Activated CD4-positive, alpha-beta T cell treated with anti-CD3 and anti-CD28 coated beads, Interleukin-2, amount 10 ng/mL, durations not matched to agents 24 days and 14 days (primary cell): ENCODE measurements at places on chromosomes 4 and X. TPM values are rescaled to one million over a fixed set of nuclear protein-coding genes. Genes with fewer than 3 reads are reported as not detected.

Gene ZNF674
- total RNA-seq = 2.1 and 2.6 TPM in 2 replicates

Gene GJB1
- not detected in 2 replicates for total RNA-seq

Gene SATL1
- not detected in 2 replicates for total RNA-seq

Gene XAGE1A
- not detected in 2 replicates for total RNA-seq

Gene TCP11X2
- total RNA-seq = not detected in 2 replicates

Gene LRIT3
- 0.09 TPM in 1 of 2 replicates, not detected in the other for total RNA-seq

DNA sequence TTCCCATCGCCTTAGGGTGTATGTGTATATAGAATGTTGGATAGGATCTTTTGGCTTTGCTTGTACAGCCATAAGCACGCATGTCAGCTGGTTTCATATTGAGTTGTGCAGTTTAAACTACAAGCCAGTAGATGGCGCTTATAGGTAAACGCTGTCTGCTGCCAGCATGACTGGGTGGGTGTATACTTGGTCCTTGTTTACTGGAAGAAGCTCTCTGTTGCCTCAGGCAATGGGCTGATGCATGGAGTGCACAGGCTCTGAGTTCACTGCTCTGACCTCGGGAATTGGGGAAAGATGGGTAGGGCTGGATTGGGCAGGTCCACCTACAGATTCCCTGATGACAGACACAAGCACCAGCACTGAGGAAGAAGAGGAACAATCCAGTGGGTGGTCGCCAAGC lies 831.5 kb downstream of the STIM2 start:
- no peaks in the 10 kb centered on the region for H3K27me3 ChIP-seq
- no peaks in the 10 kb centered on the region for H3K36me3 ChIP-seq
- no peak overlapping the region for H3K27ac ChIP-seq
- H3K4me1 ChIP-seq = no peaks in the 10 kb centered on the region
- H3K4me3 ChIP-seq = no peak overlapping the region

DNA sequence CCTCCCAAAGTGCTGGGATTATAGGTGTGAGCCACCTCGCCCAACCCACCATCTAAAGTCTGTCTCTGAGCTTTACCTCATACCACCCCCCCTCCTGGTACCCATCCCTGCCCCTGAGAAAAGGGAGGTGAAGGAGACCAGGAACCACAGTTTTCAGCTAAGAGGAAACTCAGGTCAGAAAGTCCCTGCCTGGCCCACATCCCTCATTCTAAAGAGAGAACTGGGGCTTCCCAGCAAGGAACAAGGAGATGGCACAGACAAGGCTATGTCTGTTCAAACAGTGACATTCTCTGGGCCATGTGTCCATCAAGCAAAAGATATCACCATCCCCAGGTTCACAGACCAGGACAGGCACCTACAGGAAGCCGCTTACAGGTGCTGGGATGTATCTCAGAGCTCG lies 15.8 kb upstream of the CSF2RA start:
- no peaks in the 10 kb centered on the region for H3K27me3 ChIP-seq
- H3K27ac ChIP-seq = no peak overlapping the region
- DNase-seq = no peak
- H3K4me1 ChIP-seq = peaks cover 18% of the 10 kb centered on the region
- peaks cover 2% of the 10 kb centered on the region for H3K36me3 ChIP-seq

DNA sequence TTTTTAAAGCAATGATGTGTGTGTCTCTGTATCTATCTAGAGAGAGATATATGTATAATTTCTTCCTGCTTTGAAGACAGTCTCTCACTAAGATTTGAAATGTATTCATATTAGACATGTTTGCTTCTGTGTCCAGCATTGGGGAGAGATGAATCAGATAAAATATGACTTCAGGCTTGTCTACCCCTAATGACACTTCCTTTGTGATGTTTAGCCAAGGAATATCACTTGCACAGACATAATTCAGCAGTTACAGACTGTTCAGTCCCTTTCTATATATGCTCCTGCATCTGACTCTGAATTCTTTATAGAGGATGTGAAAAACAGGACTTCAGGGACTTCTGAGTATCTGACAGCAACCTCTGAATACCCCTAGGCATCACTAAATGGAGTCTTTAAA lies 158.4 kb downstream of the DCLK2 start:
- no peaks in the 10 kb centered on the region for H3K4me1 ChIP-seq
- H3K27ac ChIP-seq = no peak overlapping the region
- H3K27me3 ChIP-seq = peaks cover 15% of the 10 kb centered on the region
- no peak for DNase-seq
- H3K36me3 ChIP-seq = no peaks in the 10 kb centered on the region

- H3K4me1 ChIP-seq = peaks cover 19% of the 10 kb centered on the region
- peaks cover 27% of the 10 kb centered on the region for H3K36me3 ChIP-seq
- H3K27ac ChIP-seq = peak overlapping the region; percentile 77
- peak overlapping the region; percentile 45 for H3K4me3 ChIP-seq
- DNase-seq = no peak
- no peaks in the 10 kb centered on the region for H3K27me3 ChIP-seq
Measured at GRCh38 chrX:129798888-129799287, 19.1 kb downstream of the SASH3 start.

GRCh38 chr4:150751648-150752047 lies 169.7 kb downstream of the MAB21L2 start:
- no peak for DNase-seq
- H3K36me3 ChIP-seq = peaks cover 7% of the 10 kb centered on the region
- no peaks in the 10 kb centered on the region for H3K27me3 ChIP-seq
- H3K4me3 ChIP-seq = no peak overlapping the region

- no peaks in the 10 kb centered on the region for H3K4me1 ChIP-seq
- peaks cover 47% of the 10 kb centered on the region for H3K27me3 ChIP-seq
- no peaks in the 10 kb centered on the region for H3K36me3 ChIP-seq
- H3K27ac ChIP-seq = no peak overlapping the region
Measured at GRCh38 chr4:48986654-48987164, 634 bp downstream of the CWH43 start.

DNA sequence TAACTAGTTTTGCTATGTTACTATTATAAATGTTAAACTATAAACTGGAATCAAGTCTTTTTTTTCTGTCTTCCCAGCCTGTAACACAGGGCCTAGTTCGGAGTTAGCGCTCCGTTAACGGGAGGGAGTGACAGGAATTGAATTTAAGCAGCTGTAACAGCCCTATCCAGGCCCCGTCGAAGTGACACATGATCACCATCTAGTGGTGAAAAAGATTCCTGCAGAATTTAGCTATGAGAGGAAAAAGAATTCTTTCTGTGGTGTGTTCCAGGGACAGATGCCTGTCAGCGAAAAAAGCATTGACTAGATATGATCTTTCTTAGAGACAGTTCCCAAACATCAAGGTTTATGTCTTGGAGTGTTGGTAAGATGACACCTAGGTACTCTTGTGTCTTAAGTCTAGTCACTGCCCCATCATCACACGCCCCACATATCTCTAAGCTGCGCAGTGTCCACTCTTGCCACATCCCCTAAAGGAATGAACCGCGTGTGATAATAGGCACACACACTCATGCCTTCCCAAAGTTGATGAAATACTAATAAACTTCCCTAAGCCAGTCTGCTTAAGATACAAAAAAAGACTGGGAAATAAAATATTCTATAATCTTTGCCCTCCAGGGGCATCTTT lies 2.1 kb downstream of the GAB3 start:
- H3K36me3 ChIP-seq = peaks cover 3% of the 10 kb centered on the region
- peak; percentile 88 for DNase-seq
- H3K27me3 ChIP-seq = peaks cover 5% of the 10 kb centered on the region
- peak overlapping the region; percentile 59 for H3K4me3 ChIP-seq
- H3K27ac ChIP-seq = no peak overlapping the region

GRCh38 chrX:13520351-13520750 lies 49.0 kb upstream of the EGFL6 start:
- H3K36me3 ChIP-seq = no peaks in the 10 kb centered on the region
- no peak overlapping the region for H3K27ac ChIP-seq
- DNase-seq = no peak
- no peak overlapping the region for H3K4me3 ChIP-seq
- no peaks in the 10 kb centered on the region for H3K4me1 ChIP-seq

- H3K36me3 ChIP-seq = peaks cover 63% of the 10 kb centered on the region
- H3K4me1 ChIP-seq = peaks cover 74% of the 10 kb centered on the region
- H3K4me3 ChIP-seq = peak overlapping the region; percentile 68
- DNase-seq = no peak
Measured at GRCh38 chr4:40232610-40233009, 35.8 kb downstream of the RHOH start.

- no peak overlapping the region for H3K27ac ChIP-seq
- H3K4me3 ChIP-seq = no peak overlapping the region
- H3K4me1 ChIP-seq = no peaks in the 10 kb centered on the region
- DNase-seq = no peak
- H3K36me3 ChIP-seq = no peaks in the 10 kb centered on the region
Measured at GRCh38 chr4:56953680-56954520, 23.5 kb downstream of the NOA1 start.

GRCh38 chrX:95678679-95679078 lies 1006.0 kb upstream of the DIAPH2 start:
- DNase-seq = no peak
- no peaks in the 10 kb centered on the region for H3K36me3 ChIP-seq
- no peak overlapping the region for H3K27ac ChIP-seq
- H3K4me3 ChIP-seq = no peak overlapping the region

DNA sequence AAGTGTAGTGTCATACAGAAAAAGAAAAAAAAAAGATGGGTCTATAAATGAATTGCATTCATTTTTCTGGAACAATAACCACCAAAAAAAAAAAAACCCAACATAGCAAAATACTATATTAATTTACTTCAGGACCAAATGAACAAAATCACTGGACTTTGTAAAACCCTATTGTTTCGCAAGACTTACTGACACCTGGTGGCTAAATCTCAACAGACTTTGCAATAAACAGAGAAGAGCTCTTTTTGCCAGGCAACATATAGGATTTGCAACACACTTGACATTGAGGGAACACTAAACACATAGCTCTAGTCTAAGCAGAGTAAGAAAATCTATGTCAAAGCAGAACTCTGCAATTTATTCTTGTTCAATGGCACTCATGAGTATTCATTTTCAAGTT lies 990.2 kb downstream of the STPG2 start:
- no peak overlapping the region for H3K4me3 ChIP-seq
- no peak for DNase-seq
- H3K27ac ChIP-seq = no peak overlapping the region
- H3K27me3 ChIP-seq = no peaks in the 10 kb centered on the region
- H3K36me3 ChIP-seq = no peaks in the 10 kb centered on the region

- no peaks in the 10 kb centered on the region for H3K36me3 ChIP-seq
- DNase-seq = no peak
- H3K27ac ChIP-seq = no peak overlapping the region
- H3K4me3 ChIP-seq = no peak overlapping the region
Measured at GRCh38 chr4:148369919-148370318, 72.3 kb downstream of the NR3C2 start.

DNA sequence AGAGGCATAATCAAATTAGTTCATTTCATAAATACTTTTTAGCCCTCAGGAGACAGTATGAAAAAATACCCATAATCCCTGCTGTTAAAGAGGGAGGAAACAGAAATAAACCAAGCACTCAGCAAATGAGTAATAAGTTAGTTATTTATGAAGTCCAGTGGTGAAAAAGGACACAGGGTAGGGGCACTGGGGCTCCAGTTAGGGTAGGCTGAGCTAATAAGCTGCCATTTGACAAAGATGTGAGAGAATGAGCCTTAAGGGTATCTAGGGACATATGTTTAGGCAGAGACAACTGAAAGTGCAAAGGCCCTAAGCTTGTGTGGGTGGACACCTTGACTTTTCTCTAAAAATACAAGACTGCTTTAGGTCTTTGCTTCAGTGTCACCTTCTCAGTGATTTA lies 94.4 kb downstream of the IL15 start:
- H3K4me3 ChIP-seq = no peak overlapping the region
- no peaks in the 10 kb centered on the region for H3K27me3 ChIP-seq
- H3K36me3 ChIP-seq = no peaks in the 10 kb centered on the region
- no peaks in the 10 kb centered on the region for H3K4me1 ChIP-seq

DNA sequence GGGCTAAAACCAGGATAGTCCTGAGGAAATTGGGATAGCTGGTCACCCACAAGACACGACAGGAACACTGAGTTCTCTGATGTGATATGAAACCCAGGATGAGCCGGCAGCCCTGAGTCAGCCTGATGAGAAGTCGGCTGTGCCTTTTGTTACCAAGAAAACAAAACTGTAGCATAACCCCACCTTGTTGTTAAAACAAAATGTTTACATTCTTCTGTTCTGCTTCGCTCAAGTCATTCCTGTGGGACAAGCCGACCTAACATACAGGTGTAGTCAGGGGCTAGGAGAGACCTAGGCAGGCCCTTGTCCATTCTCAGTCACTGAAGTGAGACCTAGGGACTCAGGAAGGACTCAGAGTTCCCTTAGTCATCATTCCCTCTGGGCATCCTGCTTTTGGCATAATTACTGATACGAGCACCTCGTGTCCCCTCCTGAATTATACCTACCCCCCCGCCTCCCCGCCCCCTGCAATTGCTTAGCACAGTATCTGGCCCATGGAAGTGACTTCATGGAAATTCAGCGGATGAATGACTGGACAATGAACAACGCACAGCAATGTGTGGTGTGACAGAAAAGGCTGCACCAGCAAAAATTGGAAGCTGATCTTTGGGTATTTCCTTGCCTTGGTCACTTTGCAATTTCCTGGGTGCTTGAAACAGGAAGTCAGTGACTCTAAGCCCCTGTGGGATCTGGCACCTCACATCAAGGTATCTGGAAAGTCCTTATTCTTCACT lies 31.9 kb upstream of the TLR2 start:
- no peaks in the 10 kb centered on the region for H3K27me3 ChIP-seq
- peaks cover 36% of the 10 kb centered on the region for H3K4me1 ChIP-seq
- DNase-seq = peak; percentile 61
- no peaks in the 10 kb centered on the region for H3K36me3 ChIP-seq
- H3K27ac ChIP-seq = peak overlapping the region; percentile 89

DNA sequence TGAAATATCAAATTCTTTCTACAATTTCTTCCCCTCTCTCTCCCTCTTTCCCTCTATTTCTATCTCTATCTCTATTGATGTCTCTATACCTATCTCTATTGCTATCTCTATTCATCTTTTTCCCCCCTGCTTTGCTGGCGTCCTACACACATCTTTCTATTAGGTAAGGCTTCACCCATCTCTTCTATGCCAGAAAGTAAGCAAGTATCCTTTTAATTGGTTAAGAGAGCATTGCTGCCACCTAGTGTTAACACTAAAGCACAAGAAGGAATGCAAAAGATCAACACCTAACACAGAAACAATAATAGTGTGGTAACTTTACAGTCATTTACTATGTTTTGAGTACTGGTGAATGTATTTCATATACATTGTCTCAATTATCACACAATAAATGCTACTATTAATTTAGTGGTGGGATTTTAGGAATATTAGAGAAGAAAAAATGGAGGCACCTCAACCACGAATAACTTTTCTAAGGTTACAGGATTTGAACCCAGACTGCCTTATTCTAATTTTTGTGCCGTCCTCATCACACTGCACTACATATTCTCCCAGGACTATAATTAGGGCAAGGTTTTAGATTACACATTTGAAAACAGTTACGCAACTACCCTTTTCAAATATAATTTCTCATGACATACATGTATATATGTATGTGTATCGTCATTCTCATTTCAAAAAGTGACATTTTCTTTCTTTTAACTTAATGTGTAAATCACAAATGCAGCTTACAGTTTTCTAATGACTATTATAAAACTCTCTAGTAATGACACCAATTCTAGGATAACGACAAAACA lies 3.7 kb upstream of the C4orf36 start:
- no peak overlapping the region for H3K4me3 ChIP-seq
- H3K36me3 ChIP-seq = no peaks in the 10 kb centered on the region
- peaks cover 15% of the 10 kb centered on the region for H3K27me3 ChIP-seq
- DNase-seq = peak; percentile 78
- peaks cover 2% of the 10 kb centered on the region for H3K4me1 ChIP-seq
